Left lung (tissue), 14 donors: ENCODE measurements at places on chromosomes 5 and 9.

- H3K36me3 ChIP-seq: peaks cover 46% of the 10 kb centered on the region
- peaks cover 14% of the 10 kb centered on the region for H3K4me1 ChIP-seq
- DNase-seq: no peak
- H3K27ac ChIP-seq: peak overlapping the region; percentile 97
Measured at GRCh38 chr5:181243018-181243563, 615 bp downstream of the RACK1 start.

GRCh38 chr9:133701321-133701980 is 36.7 kb downstream of the SARDH start:
- no peak overlapping the region for H3K4me3 ChIP-seq
- no peaks in the 10 kb centered on the region for H3K36me3 ChIP-seq
- H3K4me1 ChIP-seq: peaks cover 19% of the 10 kb centered on the region
- no peak overlapping the region for H3K27ac ChIP-seq
- H3K27me3 ChIP-seq: peaks cover 35% of the 10 kb centered on the region

DNA sequence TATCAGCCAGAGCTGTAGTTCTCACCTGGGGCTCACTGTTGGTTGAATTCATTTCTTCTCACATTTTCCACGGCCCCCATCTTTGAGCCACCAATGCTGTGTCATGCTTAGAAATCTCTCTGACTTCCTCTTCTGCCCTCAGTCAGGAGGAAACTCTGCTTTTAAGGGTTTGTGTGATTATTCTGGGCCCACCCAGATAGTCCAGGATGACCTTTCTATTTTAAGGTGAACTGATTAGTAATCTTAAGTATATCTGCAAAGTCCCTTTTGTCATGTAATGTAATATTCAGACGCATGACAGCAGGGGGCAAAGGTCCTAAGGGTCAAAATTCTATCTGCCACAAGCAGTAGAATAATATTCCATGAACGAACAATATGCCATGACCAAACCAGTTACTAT is 88.4 kb downstream of the AK8 start:
- no peak for DNase-seq
- no peak overlapping the region for H3K4me3 ChIP-seq
- peaks cover 17% of the 10 kb centered on the region for H3K27me3 ChIP-seq
- no peak overlapping the region for H3K27ac ChIP-seq
- no peaks in the 10 kb centered on the region for H3K36me3 ChIP-seq
- H3K4me1 ChIP-seq: no peaks in the 10 kb centered on the region

- DNase-seq: no peak
- no peaks in the 10 kb centered on the region for H3K36me3 ChIP-seq
- H3K4me1 ChIP-seq: peaks cover 36% of the 10 kb centered on the region
- peaks cover 100% of the 10 kb centered on the region for H3K27me3 ChIP-seq
Measured at GRCh38 chr5:123090661-123091297, 1.7 kb downstream of the PRDM6 start.

GRCh38 chr5:41406424-41406823 is 104.0 kb downstream of the PLCXD3 start:
- no peaks in the 10 kb centered on the region for H3K27me3 ChIP-seq
- no peaks in the 10 kb centered on the region for H3K36me3 ChIP-seq
- H3K4me1 ChIP-seq: no peaks in the 10 kb centered on the region
- H3K27ac ChIP-seq: no peak overlapping the region
- no peak for DNase-seq
- no peak overlapping the region for H3K4me3 ChIP-seq

DNA sequence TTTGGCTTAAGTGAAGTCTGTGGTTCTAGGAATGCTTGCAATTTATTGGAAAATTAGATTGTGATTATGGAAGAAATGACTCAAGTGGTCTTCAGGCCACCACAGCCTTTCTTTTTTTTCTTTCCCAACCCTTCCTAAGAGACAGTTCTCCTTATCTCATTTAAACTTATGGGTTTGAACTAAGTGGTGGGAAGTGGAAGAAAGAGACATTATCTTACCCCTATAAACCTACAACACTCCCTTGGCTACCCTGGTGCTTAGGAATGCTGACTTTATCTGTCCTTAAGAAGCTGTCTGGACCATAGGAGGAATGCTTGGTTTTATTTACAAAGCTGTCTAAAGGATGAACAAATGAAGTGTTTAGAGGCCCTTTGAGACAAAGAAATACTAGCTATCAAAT is 5.1 kb upstream of the ERAP1 start:
- H3K27me3 ChIP-seq: no peaks in the 10 kb centered on the region
- H3K4me1 ChIP-seq: peaks cover 10% of the 10 kb centered on the region
- no peak overlapping the region for H3K4me3 ChIP-seq
- no peaks in the 10 kb centered on the region for H3K36me3 ChIP-seq

- no peaks in the 10 kb centered on the region for H3K36me3 ChIP-seq
- DNase-seq: no peak
- peak overlapping the region; percentile 89 for H3K27ac ChIP-seq
Measured at GRCh38 chr5:177302354-177303110, 987 bp downstream of the RAB24 start.

DNA sequence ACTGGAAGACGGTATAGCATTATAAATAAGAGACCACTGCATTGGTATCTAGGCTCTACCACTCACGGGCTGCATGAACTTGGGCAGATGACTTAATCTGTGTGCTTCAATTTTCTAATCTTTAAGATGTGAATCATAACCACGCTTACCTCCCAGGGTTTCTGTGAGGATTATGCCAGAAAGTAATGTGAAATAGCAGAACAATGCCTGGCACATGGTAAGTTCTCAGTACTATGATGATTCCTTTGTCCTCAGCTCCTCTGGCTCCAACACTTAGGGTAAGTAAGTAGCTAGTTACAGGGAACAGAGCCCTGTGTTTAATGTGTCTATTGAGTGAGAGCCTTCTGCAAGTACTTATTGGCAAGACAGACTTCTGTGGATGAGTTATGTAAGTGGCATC is 31.1 kb downstream of the POU4F3 start:
- no peak for DNase-seq
- no peak overlapping the region for H3K27ac ChIP-seq
- no peak overlapping the region for H3K4me3 ChIP-seq
- H3K4me1 ChIP-seq: no peaks in the 10 kb centered on the region
- H3K36me3 ChIP-seq: no peaks in the 10 kb centered on the region

DNA sequence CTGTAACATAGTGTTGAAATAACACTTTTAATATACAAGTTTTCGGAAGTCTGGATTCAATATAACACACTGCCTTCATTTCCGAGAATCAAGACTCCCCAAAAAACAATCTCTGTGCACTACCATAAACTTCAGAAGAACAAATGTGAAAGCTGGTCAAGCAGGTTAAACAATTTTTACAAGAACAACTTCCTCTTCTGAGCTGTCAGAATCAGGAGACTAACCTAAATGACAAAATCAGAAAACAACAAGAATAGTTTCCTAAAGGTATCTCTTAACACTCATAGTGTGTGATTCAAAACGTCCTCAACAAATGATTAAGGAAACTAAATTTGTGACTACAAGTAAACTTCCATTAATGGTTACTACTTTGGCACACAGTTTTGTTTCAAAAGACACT is 11.6 kb downstream of the C9orf72 start:
- peaks cover 13% of the 10 kb centered on the region for H3K4me1 ChIP-seq
- no peak overlapping the region for H3K4me3 ChIP-seq
- peaks cover 78% of the 10 kb centered on the region for H3K36me3 ChIP-seq

GRCh38 chr9:133784731-133785561 is 46.8 kb upstream of the SARDH start:
- no peaks in the 10 kb centered on the region for H3K36me3 ChIP-seq
- DNase-seq: no peak
- no peak overlapping the region for H3K4me3 ChIP-seq
- H3K27ac ChIP-seq: no peak overlapping the region

DNA sequence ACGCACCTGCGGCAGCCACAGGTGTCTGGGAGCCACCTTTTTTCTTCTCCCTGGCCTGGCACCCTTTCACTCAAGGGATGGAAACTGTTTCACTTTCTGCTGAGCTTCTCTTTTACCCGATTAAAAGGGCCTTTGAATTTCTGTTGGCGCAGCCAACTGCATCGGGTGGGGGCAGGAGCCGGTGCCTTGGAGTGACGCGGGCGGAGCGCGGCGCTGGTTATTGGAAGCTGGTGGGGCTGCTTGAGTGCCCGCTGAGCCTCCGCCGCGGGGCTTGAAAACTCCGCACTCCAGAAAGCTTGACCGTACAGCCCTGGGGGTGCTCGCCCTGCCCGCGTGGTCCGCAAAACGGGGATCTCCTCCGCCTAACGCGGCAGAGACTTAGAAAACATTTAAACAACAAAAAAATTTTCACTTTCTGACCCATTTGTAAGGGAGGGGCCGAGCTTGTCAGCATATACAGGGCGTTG is 52.0 kb upstream of the TJP2 start:
- no peaks in the 10 kb centered on the region for H3K27me3 ChIP-seq
- peak overlapping the region; percentile 60 for H3K4me3 ChIP-seq
- peak; percentile 86 for DNase-seq
- H3K4me1 ChIP-seq: no peaks in the 10 kb centered on the region
- peak overlapping the region; percentile 82 for H3K27ac ChIP-seq

GRCh38 chr5:34511063-34511462 is 145.1 kb upstream of the RAI14 start:
- no peaks in the 10 kb centered on the region for H3K4me1 ChIP-seq
- peak overlapping the region; percentile 29 for H3K27ac ChIP-seq
- H3K4me3 ChIP-seq: no peak overlapping the region
- no peaks in the 10 kb centered on the region for H3K27me3 ChIP-seq

GRCh38 chr9:38467404-38467803 is 43.1 kb upstream of the IGFBPL1 start:
- no peaks in the 10 kb centered on the region for H3K4me1 ChIP-seq
- H3K27me3 ChIP-seq: peaks cover 5% of the 10 kb centered on the region
- H3K36me3 ChIP-seq: no peaks in the 10 kb centered on the region
- no peak overlapping the region for H3K27ac ChIP-seq
- no peak overlapping the region for H3K4me3 ChIP-seq

DNA sequence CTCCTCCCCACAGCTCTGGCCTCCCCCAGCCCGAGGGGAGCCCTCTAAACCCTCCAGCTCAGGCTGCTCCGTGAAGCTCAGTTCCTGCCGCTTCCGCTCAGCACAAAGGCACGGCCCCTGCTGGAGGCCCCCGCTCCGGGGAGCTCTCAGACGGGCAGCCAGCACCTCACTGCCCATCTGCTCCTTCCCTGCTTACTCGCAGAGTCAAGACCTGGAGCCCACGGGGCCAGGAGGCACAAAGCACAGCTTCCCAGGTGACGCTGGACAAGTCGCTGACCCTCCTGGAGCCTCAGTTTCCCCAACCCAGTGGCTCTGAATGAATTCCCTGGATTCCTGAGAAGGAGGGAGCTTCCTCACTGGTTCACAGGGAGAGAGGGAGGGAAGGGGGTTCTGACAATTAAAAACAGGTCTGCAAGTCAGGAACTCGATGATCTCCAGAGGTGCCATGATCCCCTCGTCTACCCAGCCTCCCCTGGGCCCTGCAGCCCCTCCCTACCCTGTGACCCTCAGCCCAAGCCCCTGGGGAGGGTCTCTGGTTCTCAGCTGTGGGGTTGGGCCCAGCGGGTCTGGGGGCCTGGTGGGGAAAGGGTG is 36.2 kb downstream of the VAV2 start:
- no peak overlapping the region for H3K4me3 ChIP-seq
- H3K27me3 ChIP-seq: no peaks in the 10 kb centered on the region
- DNase-seq: peak; percentile 37
- H3K4me1 ChIP-seq: peaks cover 54% of the 10 kb centered on the region
- H3K27ac ChIP-seq: peak overlapping the region; percentile 48

DNA sequence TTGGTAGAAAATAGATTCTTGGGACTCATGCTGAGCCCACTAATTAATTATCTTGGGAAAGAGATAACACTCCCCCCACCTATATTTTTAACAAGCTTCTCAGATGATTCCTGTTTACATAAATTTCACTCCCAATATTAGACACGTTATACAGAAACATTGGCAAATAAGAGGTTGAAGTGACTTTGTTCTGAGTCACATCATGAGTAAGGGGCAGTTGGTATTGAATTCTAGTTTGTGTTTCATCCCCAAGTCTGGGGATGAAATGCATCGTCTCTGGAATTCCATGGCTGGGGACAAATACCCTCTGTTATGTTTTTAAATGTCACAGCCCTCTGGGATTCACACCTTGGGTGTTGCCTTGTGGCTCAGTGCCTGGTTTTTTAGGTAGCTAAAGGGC is 41.0 kb downstream of the BASP1 start:
- H3K36me3 ChIP-seq: no peaks in the 10 kb centered on the region
- no peak overlapping the region for H3K27ac ChIP-seq
- no peak for DNase-seq
- no peaks in the 10 kb centered on the region for H3K27me3 ChIP-seq
- H3K4me1 ChIP-seq: peaks cover 36% of the 10 kb centered on the region
- no peak overlapping the region for H3K4me3 ChIP-seq

DNA sequence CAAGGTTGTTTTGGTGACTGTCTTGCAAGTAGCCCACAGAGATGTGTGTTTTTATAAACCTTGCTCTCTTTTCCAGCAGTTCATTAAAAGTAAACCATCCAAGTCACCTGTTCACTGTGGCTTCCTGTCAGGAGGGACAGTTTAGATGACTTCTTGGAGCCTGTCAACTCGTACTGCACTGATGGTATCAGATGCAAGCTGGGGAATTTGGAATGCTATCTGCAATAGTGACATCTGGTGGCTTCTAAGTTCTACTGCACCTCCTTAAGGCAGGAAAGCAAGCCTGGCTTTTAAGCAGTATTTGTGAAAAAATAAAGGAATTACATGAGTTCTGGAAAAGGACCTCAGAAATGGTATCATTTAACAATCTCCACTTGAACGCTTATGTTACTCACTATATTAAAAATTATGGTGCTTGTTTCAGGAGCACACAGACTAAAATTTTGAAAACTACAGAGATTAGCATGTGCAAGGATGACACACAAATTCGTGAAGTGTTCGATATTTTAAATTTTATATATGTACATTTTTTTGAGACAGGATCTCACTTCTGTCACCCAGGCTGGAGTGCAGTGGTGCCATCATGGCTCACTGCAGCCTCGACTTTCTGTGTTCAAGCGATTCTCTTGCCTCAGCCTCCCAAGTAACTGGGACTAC is 164.0 kb downstream of the TTC39B start:
- no peaks in the 10 kb centered on the region for H3K4me1 ChIP-seq
- H3K36me3 ChIP-seq: no peaks in the 10 kb centered on the region
- no peaks in the 10 kb centered on the region for H3K27me3 ChIP-seq
- H3K27ac ChIP-seq: no peak overlapping the region

GRCh38 chr9:86507212-86507630 is 153.0 kb upstream of the TUT7 start:
- no peaks in the 10 kb centered on the region for H3K4me1 ChIP-seq
- H3K36me3 ChIP-seq: no peaks in the 10 kb centered on the region
- no peak overlapping the region for H3K4me3 ChIP-seq
- no peaks in the 10 kb centered on the region for H3K27me3 ChIP-seq
- no peak for DNase-seq

- no peak for DNase-seq
- peaks cover 28% of the 10 kb centered on the region for H3K27me3 ChIP-seq
- H3K4me3 ChIP-seq: no peak overlapping the region
- no peak overlapping the region for H3K27ac ChIP-seq
Measured at GRCh38 chr5:35233121-35233520, 2.8 kb upstream of the PRLR start.

GRCh38 chr9:72589667-72590521 is 68.5 kb downstream of the TMC1 start:
- H3K27me3 ChIP-seq: no peaks in the 10 kb centered on the region
- no peak overlapping the region for H3K4me3 ChIP-seq
- no peak for DNase-seq
- no peaks in the 10 kb centered on the region for H3K36me3 ChIP-seq
